ENCODE measurements at places on chromosomes 3 and 15.

DNA sequence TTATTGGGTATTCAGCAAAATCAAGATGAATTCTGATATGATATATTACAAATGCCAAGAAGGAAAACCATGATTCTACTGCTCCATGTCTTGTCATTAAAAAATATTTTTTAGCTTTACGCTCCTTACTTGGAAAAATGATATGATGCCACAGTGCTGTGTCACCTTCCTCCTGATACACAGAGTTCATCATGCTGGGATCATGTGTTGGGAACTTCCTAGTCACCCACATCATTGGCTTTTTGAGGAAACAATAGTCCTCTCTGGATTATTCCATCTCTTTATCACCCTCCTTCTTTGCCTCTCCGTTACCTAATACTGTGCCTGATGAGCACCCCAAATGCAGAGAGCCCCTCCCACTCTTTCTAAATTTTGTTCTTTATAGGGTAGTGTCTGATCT is 94.3 kb upstream of the PFN2 start:
- no peak for DNase-seq

DNA sequence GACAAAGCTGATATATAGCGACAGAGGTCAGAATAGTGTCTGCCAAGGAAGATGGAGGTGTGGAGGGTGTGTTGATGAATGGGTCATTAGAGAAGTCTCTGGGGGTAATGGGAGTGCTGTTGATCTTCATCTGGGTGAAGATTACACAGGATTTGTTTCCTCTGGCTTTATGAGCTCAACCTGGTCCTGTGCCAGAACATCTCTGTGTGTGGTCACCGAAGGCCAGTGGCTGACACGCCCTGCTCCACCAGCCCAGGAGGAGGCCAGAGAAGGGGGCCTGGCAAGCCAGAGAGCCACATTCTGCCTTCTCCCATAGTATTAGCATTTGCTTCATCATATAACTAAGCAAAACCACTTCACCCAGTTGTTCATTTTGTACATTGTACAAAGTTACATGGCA is 121.1 kb downstream of the ZNF621 start:
- DNase-seq: no peak

- DNase-seq: no peak
Observed at GRCh38 chr3:68996356-68996995, 17.0 kb downstream of the EOGT start.

DNA sequence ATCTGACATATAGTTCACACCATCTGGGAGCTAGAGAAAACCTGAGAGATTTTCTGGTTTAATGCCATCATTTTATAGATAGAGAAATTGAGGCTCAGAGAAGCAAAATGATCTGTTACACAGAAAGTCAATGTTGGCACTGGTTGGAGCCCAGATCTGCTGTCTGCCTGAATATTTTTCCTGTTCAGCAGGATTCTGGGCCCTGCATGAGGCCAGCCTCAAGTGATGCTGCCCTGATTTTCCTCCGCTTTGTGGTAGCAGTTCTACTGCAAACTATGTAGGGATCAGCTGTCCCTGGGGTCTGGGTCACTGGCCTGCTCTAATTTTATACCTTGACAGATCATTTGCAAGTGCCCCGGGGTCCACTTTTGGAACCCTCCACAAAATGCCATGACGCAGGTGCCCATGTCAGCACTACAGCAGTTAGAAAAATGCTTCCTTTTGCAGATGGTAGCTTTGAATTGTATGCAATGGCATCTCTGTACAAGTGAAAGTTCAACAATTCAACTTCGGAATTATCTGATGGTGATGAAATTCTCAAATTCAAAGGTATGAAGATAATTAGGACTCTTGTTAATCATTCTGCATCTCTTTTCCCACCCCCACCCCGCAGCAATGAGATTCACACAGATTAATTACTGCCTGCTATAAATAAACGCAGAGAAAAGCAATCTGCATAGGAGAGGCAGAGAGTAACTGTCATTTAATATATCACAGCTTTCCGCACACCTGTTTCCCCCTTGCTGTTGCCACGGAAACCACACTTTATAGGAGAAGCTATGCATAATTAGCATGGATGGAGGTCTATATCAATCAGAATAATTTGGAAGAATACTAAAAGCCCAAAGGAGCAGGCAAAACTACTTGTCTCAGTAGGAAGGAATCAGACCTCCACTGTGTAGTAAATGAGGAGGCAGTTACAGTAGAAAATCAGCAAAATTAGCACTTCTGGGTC is 222.6 kb downstream of the PDCD6IP start:
- DNase-seq: no peak

DNA sequence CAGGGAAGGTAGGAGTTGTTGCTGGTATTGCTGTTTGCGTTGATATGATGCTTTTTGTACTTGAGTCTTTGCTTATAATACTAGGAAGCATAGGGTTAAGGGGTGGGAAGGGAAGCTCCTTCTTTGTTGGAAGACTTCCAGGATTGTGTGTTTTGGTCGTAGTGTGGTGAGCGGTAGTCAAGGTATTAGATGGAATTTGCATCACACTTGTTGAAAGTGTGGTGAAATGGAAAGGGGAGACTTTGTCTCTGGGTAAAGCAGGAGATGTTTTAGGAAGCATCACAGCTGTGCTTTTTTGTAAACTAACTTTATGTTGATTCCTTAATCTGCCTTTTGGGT is 14.9 kb downstream of the IGSF10 start:
- DNase-seq: no peak

- no peak for DNase-seq
Observed at GRCh38 chr3:126126286-126126685, 42.4 kb upstream of the SLC41A3 start.

DNA sequence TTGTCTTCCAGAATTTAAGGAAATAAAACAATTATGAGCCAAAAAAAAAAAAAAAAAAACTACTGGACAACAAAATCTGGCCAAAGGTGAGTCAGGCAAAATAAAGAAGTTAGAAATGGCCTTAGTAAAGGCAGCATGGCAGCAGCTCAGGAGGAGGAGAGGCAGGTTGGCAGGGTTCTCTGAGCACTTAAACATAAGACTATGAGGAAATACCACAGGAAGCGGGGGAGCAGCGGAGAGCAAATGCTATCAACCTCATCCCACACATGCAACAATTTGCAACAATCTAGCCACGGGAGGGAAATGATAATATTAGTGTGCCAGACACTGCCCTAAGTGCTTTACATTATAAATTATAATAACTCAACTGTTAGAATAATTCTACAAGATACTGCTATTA is 247.3 kb upstream of the NSMCE3 start:
- DNase-seq: no peak

DNA sequence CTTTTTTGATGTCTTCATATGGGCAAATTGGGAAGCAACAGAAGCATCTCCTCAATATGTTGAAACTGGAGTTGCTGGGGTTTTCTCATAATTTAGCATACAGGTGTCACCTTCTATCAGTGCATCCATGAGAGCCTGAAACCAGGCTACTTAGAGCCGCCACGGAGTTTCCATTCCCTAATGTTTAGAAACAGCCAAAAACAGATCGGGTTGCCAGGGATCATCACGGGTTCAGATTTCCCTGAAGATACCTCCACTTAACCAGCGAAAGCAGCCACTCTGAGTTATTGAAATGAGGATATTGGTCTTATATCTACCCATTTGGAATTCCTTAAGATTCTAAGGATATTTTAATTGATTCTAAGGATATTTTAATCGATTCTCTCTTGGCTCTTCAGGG is 14.5 kb downstream of the TERB2 start:
- no peak for DNase-seq

- DNase-seq: no peak
Observed at GRCh38 chr3:14445773-14446172, 43.4 kb downstream of the SLC6A6 start.

- no peak for DNase-seq
Observed at GRCh38 chr3:191119415-191120295, 79.4 kb upstream of the OSTN start.

GRCh38 chr3:178480795-178481194 is 55.4 kb upstream of the KCNMB2 start:
- DNase-seq: no peak

DNA sequence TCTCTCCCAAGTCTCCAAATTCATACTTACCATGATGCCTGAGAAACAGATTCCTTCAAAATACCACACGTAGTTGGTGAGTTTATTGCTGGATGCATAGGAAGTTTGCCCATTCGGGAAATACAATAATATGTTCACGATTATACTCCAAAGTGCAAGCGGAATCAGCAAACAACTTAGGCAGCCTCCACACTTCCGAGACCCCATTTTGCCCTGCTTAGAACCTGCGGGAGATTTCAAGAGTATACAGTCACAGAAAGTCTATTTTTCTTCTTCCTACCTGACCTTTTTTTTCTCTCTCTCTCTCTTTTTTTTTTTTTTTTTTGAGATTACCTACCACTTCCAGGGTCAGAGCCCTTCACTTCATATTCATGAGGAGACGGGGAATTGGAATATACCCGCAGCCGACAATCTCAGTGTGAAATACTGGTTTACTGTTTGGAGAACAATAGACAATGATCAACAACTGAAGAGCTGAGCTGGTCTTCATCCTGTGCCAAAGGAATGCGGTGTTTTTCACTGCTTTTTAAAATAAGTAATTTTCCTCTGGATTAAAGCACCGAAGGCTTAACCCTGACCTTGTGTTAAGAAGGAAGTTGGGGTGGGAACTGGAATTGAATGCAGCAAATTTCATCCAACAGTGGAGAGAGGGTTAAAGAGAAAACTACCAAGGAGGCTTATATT is at the start of gene TM4SF18:
TSS of gene TM4SF18 (minus strand) at position 461 of the 684 bp plus-strand sequence. CDS start at position 207, 254 bp downstream.
- DNase-seq: no peak

GRCh38 chr15:41690636-41691035 is 30.4 kb downstream of the MGA start:
- DNase-seq: no peak

DNA sequence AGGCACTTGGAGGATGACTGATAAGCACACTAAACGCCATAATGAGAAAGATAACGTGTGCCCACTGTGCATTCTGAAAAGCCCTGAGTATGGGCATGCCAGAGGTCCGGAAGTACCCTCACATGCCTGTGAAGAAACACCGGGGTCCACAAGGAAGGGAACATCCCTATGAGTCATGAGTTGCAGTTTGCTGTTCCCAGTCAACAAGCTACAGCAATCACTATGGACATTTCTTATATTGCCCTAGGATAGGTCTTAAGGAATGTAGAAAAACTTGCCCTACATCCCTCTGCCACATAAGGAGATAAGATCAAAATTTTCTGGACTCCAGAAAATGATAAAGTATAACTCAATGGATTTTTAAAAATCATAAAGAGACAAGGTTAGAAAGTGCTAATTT is 9.9 kb downstream of the MB21D2 start:
- DNase-seq: no peak

DNA sequence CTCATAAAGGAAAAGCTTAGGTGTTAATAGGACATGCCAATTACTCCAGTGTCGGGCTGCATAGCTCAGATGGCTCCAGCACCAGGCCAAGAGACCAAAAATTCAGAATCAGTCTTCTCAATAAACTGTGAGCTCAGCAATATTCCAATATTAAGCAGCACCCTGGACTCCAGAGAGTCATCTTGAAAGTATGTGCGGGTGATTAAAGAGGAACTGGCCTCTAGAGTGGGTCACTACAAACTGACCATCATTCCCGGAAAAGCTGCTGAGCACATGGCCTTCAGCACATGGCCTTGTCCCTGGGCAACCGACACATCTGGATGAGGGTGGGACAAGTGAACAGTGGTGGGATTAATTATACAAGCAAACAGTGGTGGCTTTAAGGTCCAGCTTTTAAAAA is 59.0 kb downstream of the MAGI1 start:
- DNase-seq: no peak

- DNase-seq: no peak
Observed at GRCh38 chr15:59300618-59301139, 72.0 kb downstream of the MYO1E start.

Measured in stimulated activated CD4-positive, alpha-beta T cell treated with anti-CD3 and anti-CD28 coated beads, Interleukin-2, amount 100 ng/mL, for 24 hours (primary cell).